T-cell (primary cell): ENCODE measurements at places on chromosomes 2 and 18.

GRCh38 chr2:134281815-134282419, 28.0 kb downstream of the MGAT5 start:
- H3K27ac ChIP-seq: peak overlapping the region; percentile 48
- DNase-seq: no peak
- H3K27me3 ChIP-seq: no peaks in the 10 kb centered on the region
- H3K4me3 ChIP-seq: no peak overlapping the region
- H3K36me3 ChIP-seq: no peaks in the 10 kb centered on the region

- no peaks in the 10 kb centered on the region for H3K27me3 ChIP-seq
- H3K36me3 ChIP-seq: no peaks in the 10 kb centered on the region
- DNase-seq: no peak
- H3K27ac ChIP-seq: no peak overlapping the region
These were observed 237.6 kb downstream of the THSD7B start for GRCh38 chr2:137002896-137003295.

- DNase-seq: no peak
- peaks cover 8% of the 10 kb centered on the region for H3K36me3 ChIP-seq
- no peak overlapping the region for H3K27ac ChIP-seq
These were observed 113.0 kb downstream of the ATP9B start for GRCh38 chr18:79182047-79182713.

- H3K4me1 ChIP-seq: no peaks in the 10 kb centered on the region
- no peak overlapping the region for H3K27ac ChIP-seq
- H3K27me3 ChIP-seq: no peaks in the 10 kb centered on the region
- no peak overlapping the region for H3K4me3 ChIP-seq
- H3K36me3 ChIP-seq: no peaks in the 10 kb centered on the region
These were observed 1300.0 kb upstream of the FAM98A start for GRCh38 chr2:34899079-34899478.

- H3K4me1 ChIP-seq: no peaks in the 10 kb centered on the region
- H3K4me3 ChIP-seq: no peak overlapping the region
- H3K27me3 ChIP-seq: no peaks in the 10 kb centered on the region
- H3K36me3 ChIP-seq: no peaks in the 10 kb centered on the region
- DNase-seq: no peak
These were observed 436.9 kb downstream of the SLC4A3 start for GRCh38 chr2:220064111-220065030.

- no peaks in the 10 kb centered on the region for H3K27me3 ChIP-seq
- DNase-seq: no peak
- H3K4me3 ChIP-seq: no peak overlapping the region
- no peaks in the 10 kb centered on the region for H3K36me3 ChIP-seq
- no peaks in the 10 kb centered on the region for H3K4me1 ChIP-seq
- no peak overlapping the region for H3K27ac ChIP-seq
These were observed 45.9 kb downstream of the TMEM237 start for GRCh38 chr2:201597397-201597796.

- no peak overlapping the region for H3K27ac ChIP-seq
- no peak overlapping the region for H3K4me3 ChIP-seq
- no peak for DNase-seq
- H3K27me3 ChIP-seq: no peaks in the 10 kb centered on the region
- peaks cover 13% of the 10 kb centered on the region for H3K4me1 ChIP-seq
- no peaks in the 10 kb centered on the region for H3K36me3 ChIP-seq
These were observed 422.9 kb upstream of the TRIB2 start for GRCh38 chr2:12293874-12294273.
